ENCODE measurements at places on chromosomes 16 and 17.

- DNase-seq, result no peak
Measured at GRCh38 chr16:85286066-85286831, 174.0 kb upstream of the CIBAR2 start.

GRCh38 chr16:58409316-58409973, 17.2 kb downstream of the GINS3 start:
- no peak for DNase-seq

GRCh38 chr16:67245186-67245585, 2.1 kb downstream of the FHOD1 start:
- DNase-seq, result no peak

DNA sequence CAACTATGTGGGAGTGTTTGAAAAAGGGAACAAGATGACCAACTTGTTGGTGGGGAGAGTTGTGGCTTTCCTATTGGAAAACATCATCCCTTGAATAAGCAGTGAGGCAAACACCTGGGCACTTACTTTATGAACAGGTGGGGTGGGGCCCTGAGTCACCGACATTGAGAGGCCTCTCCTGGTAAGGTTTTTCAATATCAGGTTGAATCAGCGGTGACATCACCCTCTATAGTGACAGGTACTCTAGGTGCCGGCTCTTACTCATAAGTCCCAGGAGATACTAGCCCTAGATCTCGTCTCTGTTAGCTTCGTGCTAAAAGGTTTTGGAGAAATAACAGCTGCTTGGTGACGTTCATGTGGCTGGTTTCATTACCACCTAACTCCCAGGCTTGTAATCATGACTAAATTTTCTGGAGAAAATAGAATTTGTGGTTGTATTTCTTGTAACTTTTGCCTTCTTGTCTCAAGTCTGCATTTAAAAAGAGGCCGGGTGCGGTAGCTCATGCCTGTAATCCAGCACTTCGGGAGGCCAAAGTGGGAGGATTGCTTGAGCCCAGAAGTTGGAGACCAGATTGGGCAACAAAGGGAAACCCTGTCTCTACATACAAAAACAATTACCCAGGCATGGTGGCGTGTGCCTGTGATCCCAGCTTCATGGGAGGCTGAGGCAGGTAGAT, 19.3 kb downstream of the CDH1 start:
- no peak for DNase-seq

- no peak for DNase-seq
Measured at GRCh38 chr16:84754956-84755672, 55.3 kb downstream of the USP10 start.

- no peak for DNase-seq
Measured at GRCh38 chr16:50831751-50832150, 89.9 kb downstream of the CYLD start.

DNA sequence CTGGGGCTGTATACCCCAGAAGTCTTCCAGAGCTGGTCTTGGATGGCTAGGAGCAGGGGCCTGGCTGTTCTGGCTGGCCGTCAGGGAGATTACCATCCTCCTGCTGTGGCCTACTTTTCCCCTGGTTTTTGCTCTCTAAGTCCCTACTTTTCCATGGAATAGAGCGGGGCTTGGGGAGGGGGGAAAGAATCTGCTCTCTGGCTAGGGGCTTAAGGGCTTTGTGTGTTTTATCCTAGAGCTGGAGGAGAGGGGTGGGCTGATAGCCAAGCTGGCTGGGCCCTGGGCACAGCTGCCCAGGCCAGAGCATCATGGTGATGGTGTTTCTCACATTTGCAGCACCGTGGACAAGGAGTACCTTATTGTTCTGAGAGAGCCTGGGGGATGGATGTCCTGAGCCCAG, 3.6 kb downstream of the NRN1L start:
- DNase-seq, result no peak

GRCh38 chr17:17035490-17035889, 6.8 kb upstream of the MPRIP start:
- no peak for DNase-seq

DNA sequence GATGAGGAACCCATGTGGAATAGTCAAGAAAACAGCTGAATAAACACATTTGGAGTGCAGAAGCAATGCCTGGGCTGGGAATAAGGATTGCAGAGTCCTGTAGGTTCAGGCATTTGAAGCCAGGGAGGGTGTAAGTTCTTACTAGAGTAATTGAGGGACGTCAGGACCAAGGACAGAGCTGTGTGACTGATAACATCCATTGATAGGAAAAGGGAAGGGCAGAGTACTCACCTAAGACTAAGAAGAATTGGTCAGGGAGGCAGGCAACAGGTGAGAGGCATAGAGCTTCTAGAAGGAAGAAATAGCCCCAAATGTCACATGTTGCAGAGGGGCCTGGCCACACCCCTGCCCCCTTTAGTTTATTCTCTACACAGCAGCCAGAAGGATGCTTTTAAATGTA, 79.8 kb upstream of the TMEM132E start:
- no peak for DNase-seq

- no peak for DNase-seq
Measured at GRCh38 chr16:64304396-64304795, 817.5 kb downstream of the CDH11 start.

- DNase-seq, result no peak
Measured at GRCh38 chr16:19935694-19936093, 51.0 kb upstream of the GPRC5B start.

DNA sequence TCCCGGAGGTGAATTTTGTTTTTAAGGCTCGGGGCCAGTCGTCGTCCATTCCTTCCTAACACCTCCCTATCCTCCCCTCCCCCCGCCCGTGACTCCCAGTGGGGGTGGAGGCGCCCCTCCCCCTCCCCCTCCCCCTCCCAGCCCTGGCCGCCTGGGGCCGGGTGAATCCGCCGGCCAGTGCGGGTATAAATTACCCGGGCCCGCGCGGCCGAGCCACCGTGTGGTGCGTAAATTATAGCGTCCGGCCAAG, 2.0 kb upstream of the GSE1 start:
- DNase-seq, result no peak

GRCh38 chr17:55383771-55384642, 37.6 kb downstream of the MMD start:
- DNase-seq, result no peak

- DNase-seq, result no peak
Measured at GRCh38 chr17:71917715-71918114, 203.1 kb upstream of the SOX9 start.

- DNase-seq, result no peak
Measured at GRCh38 chr17:41520821-41521521, 2.3 kb upstream of the KRT15 start.

GRCh38 chr16:27852116-27852515, 211.4 kb downstream of the GSG1L start:
- no peak for DNase-seq

DNA sequence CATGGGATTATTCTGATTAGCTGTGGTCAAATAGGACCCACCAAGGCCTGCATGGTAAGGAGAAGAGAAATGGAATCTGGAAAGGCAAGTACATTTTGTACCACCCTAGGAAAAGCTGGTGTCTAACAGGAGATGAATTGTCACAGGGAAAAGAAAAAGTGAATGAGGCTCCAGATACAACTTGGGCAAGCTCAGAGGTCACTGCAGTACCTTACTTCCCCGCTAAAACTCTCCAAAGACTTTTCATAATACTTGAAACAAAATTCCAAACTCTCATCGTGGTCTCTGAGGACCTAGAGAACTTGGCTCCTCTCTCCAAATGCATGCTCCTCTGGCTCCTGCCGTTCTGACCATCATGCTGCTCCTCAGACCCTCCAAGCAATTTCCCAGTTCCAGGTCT, 262.8 kb downstream of the GRIN2A start:
- no peak for DNase-seq

- DNase-seq, result no peak
Measured at GRCh38 chr17:2853283-2854142, 57.3 kb downstream of the RAP1GAP2 start.

DNA sequence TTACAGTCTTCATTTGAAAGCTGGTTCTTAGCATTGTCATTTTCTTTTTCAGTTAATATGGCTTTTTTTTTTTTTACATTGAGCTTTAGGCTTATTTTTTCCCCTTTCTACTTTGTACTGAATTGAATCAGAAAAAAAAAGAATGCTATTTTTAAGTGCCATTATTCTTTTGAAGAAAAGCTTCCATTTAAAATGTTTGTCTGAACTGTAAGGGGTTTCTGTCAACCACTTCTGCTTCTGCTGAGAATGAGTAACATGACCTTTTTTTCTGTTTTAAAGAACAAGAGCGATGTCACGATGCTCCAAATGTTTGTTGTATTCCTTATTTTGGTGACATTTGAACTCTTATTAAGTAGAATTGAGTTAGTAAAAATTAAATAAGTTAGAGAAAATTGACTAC, 50.0 kb downstream of the MRTFB start:
- no peak for DNase-seq

DNA sequence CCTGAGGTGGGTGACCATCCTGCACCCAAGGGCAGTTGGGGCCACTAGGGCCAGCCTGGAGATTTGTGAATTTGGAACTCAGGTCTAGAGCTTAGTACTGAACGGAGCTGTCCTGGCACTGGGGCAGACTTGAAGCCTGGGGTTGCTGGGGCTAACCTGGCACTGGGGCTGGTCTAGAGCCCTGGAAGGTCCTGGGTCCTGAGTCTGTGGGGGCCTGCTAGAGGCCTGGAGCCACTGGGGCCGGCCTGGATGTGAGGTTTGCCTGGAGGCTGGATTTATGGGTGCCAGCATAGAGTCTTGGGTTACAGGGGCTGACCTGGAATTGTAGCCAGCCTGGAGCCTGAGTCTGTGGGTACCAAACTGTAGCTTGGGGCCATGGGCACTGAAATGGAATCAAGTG, 1216.9 kb downstream of the CDH11 start:
- DNase-seq, result no peak

DNA sequence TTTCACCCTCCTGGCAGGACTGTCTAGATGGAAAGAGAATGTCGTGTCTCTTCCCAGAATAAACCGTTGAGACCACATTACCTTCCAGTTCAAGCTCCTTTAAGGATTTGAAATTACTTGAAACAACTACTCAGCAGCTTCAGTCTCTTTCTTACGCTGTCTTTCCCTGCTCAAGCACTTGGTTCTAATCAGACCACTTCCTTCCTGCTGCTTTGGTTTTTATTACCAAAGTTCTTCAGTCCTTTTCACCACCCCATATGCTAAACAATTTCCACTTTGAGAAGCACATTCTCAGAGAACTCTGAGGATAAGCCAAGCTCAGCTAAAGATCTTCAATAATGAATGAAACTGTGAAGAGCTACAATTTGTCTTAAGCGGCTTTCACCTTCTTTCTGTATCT, 105.4 kb downstream of the STX8 start:
- no peak for DNase-seq

DNA sequence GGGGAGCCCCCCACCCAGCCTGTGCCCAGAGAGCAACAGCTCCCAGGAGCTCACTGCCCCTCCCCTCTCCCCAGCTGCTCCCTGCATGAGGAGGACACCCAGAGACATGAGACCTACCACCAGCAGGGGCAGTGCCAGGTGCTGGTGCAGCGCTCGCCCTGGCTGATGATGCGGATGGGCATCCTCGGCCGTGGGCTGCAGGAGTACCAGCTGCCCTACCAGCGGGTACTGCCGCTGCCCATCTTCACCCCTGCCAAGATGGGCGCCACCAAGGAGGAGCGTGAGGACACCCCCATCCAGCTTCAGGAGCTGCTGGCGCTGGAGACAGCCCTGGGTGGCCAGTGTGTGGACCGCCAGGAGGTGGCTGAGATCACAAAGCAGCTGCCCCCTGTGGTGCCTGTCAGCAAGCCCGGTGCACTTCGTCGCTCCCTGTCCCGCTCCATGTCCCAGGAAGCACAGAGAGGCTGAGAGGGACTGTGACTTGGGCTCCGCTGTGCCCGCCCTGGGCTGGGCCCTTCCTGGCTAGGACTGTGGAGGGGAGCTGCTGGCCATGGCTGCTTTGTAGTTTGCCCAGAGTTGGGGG, 584 bp downstream of the TCAP start:
- DNase-seq, result no peak

DNA sequence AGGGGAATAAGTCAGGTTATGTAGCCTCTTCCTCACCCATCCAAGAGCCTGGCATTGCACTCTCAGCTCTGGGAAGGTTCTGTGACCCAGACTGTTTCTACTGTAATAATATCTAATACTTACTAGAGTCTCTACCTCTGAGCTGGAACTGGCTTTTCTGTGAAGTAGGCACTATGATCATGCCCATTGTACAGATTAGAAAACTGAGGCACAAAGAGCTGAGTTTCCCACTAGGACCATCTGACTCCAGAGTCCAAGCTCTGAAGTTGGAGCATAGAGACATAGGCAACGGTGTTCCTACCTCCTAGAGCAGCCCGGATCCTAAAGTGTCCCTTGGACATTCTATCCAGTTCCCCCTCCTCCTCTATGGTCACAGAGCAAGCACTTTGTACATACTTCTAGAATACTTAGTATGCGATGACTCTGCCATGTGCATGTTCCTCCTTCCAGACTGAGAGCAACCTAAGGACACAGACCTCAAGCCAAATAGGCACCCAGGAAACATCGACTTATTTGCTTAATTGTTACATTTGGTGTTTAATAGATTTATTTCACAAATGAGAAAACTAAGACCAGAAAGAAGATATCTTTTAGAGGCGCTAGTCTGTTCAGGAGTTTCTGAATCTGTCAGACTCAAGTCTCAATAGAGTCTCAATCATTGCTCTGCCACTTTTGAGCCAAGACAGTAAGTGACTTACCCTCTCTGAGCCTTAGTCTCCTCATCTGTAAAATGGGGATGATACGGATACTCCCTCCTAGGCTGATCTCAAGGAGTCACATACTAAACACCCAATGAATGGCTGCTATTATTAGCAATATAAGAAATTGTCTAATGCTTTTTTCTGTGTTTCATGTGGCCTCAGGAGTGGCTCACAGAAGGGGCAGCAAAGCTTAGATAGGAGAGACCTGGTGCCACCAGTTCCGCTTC, 3.6 kb downstream of the CLEC19A start:
- DNase-seq, result no peak

DNA sequence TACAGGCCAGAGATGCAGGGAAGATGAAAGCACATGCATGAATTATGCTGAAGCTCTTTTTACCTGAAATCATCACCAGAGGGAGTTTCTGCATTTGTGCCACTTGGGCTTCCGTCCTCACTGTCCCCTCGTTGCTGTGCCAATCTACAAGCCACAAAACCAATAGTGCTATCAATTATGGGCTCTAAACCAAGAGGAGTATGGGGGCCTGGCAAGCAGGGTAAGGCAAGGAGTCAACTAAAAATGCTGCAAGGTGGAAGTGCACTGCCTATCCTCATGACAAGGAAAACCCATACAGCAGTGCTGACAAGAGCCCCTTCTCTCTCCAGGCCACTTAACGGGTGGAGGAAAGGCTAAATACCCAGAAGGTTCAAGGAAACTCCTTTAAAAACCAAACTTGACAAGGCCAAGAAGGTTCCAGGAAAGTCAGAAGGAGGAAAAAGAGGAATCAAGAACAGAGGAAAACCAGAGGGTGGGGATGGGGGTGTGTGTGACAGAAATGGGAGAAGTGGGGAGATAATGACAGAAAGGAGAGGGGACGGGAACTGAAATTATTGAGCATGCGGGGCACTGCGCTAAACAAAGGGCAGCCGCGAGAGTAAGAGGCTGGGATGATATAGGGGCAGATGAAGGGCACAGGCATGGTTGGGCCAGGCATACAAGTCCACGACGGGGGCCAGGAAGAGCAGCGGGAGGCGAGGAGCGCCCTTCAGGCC, 674 bp downstream of the C17orf75 start:
- DNase-seq, result no peak

GRCh38 chr16:48383877-48384519, 1.2 kb downstream of the SIAH1 start:
- DNase-seq, result no peak

- no peak for DNase-seq
Measured at GRCh38 chr16:72989579-72990551, 58.1 kb downstream of the ZFHX3 start.

- DNase-seq, result no peak
Measured at GRCh38 chr17:78324391-78325075, 35.3 kb downstream of the SOCS3 start.

GRCh38 chr16:4240624-4241023, 1.3 kb downstream of the SRL start:
- no peak for DNase-seq

- no peak for DNase-seq
Measured at GRCh38 chr17:29126268-29126930, 53.8 kb downstream of the MYO18A start.

Measured in stimulated activated CD4-positive, alpha-beta T cell treated with anti-CD3 and anti-CD28 coated beads, TNF-alpha, amount 100 ng/mL, for 1 hour (primary cell).